ENCODE measurements at places on chromosomes 1 and 21.

DNA sequence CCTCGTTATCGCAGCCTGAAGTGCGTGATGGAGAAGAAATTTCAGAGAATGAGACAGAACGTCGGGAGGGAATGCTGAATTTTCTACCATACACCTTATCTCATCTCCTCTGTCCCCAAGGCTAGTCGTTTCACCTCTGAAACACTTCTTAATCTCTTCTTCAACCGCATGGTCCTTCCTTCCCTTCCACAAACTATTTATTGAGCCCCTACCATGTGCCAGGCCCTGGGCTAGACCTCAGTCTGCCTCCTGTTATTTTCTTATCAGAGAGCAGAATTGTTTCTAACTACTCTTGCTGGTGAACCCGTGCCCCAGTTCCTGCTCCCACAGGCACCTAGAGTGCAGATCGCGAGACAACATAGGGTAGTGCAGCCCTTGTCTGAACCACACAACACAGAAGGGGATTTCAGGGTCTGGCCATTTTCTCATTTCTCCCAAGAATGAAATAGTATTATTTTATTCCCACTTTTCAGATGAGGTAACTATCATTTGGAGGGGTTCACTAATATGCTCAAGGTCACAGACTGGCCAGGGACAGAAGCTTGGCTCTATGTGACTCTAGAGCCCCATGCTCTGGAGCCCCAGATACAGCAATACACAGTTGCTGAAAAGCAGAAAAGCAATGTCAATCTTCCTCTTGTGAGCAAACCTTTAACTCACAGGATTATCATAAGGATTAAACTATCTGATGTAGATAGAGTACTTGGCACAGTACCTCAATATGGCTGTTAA is 598 bp upstream of the ADIPOR1 start:
- DNase-seq = no peak

DNA sequence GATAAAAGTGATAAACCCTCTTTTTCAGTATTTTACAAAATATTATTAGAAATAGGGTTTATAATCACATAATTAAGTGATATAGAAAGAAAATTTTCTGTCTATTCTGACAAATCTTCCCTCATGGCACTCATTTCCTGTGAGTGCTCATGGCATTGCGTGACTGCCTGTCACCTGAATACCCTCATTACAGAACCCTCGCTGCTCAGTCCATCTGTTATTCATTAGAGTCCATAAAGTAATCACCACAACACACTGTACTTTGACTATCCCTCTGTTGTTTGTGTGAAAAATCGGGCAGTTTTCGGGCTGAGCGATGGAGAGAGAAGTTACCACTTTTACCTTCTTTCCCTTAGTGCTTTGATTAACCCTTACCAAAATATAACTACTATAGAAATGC is 100.4 kb upstream of the BRINP3 start:
- no peak for DNase-seq

- DNase-seq = no peak
These were observed 75.0 kb upstream of the COX20 start for GRCh38 chr1:244760471-244760870.

DNA sequence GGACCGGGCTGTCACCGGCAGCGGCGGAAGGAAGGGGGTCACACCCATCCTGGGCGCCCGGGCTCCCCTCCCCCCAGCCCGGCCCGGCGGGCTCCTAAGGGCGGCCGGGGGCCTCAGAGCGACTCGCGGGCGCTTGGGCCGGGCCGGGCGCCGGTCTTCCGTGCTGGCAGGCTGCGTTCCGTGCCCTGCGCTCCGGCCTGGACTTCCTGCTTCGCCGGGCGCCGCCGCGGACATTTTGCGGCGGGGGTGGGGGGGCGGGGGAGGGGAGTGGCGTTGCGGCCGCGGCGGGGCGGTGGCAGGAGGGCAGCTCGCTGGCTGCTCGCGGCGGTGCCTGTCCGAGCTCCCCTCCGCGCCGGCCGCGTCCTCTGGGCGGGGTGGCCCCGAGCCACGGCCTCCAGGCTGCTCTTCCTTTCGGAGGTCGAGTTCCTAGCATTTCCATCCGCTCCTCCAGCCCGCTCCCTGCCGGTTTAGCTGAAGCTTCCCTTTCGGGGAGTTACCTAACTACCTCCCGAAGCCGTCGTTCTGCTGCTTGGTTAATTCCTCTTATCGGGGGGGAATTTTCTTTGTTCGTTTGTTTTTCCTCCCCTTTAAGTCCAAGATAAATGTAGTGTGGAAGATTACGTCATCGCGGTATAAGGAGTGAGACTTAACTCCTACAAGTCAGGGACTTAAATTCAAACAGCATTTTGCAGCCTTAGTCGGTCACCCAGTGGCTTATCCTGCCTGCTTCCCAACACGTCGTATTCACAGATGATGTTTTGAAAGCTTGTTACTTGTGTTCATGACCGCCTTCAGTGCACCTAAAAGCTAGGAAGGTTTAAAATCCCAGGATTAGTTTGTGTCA is 730 bp downstream of the CDC42 start:
- peak; percentile 75 for DNase-seq

DNA sequence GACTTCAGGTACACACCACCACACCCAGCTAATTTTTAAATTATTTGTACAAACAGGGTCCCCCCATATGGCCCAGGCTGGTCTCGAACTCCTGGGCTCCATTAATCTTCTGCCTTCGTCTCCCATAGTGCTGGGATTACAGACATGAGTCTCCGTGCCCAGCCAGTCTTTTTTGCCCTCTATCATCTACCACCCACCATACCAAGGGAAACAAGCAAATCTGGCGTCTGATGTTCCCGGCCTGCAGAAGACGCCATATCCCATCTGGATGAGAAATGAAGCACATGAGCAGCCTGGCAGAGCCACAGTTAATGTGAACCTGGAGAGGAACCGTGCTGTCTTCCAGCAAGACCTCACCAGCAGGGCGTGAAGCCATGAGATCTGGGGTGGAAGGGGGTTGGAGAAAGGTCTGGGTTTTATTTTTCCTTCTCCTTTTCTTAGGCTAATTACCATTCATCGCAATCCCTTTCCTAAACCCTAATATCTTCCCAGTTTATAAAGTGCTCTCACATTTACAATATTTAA is 1.8 kb upstream of the PRELP start:
- no peak for DNase-seq

- no peak for DNase-seq
These were observed 112.4 kb downstream of the DAB1 start for GRCh38 chr1:57311411-57311810.

GRCh38 chr1:77929806-77930205 is 41.4 kb downstream of the NEXN start:
- DNase-seq = no peak

GRCh38 chr1:231407547-231408396 is 14.3 kb downstream of the EGLN1 start:
- DNase-seq = peak; percentile 58

DNA sequence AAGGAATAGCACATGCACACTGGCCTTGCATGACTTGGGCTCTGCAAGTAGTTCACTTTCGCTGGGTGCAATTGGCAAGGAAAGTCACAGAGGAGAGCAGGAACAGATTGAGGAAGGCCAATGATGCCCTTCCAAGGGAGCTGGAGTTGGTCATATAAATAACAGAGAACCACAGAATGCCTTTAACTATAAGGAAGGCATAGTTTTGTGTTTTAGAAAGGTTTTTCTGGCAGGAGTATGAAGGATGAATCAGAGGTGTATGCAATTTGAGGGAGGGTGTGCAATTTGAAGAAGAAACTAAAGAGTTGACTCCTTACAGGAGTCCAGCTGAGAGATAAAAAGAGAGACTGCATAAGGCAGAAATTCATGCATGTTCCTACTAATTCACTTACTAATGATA is 112.1 kb downstream of the PHTF1 start:
- DNase-seq = peak; percentile 34

- no peak for DNase-seq
These were observed 114.9 kb upstream of the DPT start for GRCh38 chr1:168843950-168844349.

DNA sequence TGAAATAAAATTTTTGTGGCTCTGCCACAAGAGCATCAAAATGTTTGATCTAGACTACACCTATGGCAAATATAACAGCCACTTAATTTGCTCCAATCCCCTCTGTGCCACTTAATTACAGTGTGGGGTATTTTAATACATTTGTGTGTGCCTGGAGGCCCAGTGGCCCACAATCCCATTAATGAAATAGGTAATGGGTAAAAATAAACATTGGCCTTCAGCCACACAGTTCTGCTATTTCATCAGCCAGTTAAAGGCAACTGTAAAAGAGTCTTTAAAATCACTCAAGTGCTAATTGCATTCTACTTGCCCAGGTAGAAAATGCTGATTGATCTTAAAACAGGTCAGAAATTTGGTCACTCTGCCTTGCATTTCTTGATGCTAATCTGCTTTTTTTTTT is 151.6 kb upstream of the UBE2U start:
- no peak for DNase-seq

DNA sequence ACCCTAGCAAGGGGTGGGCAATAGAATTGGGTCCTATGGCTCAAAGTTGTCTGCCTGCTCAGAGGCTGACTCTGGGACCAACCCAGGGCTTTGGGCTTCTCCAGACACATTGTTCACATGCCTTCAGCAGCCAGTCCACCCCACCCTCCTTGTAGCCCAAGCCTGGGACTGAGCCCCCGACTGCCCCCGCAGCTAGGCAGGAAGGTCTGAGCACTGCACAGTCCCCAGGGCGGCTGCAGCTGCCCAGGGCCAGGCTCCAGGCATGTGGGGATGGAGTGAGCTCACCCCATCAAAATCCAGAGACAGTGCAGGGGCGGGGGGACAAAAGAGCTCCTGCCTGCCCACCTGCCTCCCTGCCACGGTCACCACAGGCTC is 35.6 kb downstream of the HSPG2 start:
- DNase-seq = peak; percentile 76

DNA sequence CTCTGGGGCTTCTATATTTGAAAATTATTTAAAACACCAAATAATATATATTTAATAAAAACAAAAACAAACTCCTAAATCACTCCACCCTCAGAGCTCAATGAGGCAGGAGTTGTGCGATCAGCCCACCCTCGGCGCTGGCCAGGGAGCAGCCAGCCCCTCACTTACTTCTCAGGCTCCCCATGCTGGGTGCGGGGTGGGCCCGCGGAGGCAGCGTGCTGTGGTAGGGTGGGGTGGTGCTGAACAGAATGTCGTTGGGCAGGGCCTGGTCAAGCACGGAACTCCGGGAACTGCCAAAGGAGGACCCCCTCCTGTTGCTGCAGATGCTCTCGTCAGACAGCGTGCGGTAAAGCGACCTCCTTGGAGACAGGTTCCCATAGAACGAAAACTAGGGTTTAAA is 204.5 kb downstream of the SIPA1L2 start:
- no peak for DNase-seq

DNA sequence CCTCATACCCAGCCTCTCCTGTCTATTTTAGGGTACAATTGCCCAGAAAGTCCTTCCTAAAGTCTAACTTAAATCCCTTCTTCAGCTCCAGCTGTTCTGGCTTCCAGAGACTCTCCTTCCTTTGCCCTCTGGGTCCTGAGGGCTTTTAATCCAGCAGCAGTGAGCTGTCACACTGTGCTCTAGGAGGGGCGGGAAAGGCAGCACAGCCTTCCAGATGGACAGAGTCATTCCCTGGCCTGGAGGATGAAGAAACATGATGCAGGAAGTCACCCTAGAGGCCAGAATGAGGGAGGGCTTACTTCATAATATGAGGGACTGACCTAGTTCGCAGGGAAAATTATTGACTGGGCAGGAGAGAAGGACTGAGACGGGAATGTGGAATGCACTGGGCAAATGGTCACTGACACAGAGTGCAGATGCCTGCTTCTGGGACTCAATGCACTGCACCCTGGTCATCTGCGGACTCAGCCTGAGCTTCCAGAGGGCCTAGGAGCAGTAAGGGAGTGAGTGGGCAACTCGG is 1.3 kb downstream of the SH2D2A start:
- DNase-seq = peak; percentile 89

DNA sequence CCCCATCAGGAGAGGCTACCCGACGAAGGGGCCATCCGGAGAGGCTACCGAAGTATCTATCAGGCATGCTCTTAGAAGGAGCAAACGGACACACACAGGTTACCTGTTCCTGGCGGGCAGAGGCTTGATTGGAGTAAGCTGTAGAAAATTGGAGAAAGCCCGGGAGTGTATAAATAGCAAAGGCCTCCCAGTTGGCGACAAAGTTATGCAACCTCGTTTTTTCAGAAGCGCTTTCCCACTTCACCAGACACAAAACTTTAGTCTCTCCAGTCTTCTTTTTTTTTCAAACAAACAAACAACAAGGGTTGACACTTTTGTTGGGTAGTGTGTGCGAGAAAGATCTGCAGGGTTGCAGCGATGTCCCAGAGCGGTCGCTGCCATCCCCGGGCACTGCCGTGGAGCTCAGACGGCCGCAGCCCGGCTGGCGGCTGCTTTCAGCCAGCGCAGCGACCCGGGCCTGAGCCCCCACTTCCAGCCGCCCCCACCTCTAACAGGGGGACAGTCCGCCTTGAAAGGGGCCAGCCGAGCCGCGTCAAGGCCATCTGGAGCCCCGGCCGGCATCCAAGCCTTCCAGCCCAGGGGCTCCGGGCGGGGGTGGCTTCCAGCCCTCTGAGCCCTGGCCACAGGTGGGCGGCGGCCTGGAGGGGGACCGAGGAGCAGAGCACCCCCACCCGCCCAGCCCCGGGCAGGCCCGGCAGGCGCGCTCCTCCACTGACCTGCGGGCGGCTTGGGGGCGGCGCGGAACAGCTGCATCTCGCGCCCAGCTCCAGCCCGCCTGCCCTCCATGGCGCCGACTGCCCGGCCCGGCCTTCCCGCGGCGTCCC is 616 bp downstream of the MCOLN3 start:
- peak; percentile 8 for DNase-seq

DNA sequence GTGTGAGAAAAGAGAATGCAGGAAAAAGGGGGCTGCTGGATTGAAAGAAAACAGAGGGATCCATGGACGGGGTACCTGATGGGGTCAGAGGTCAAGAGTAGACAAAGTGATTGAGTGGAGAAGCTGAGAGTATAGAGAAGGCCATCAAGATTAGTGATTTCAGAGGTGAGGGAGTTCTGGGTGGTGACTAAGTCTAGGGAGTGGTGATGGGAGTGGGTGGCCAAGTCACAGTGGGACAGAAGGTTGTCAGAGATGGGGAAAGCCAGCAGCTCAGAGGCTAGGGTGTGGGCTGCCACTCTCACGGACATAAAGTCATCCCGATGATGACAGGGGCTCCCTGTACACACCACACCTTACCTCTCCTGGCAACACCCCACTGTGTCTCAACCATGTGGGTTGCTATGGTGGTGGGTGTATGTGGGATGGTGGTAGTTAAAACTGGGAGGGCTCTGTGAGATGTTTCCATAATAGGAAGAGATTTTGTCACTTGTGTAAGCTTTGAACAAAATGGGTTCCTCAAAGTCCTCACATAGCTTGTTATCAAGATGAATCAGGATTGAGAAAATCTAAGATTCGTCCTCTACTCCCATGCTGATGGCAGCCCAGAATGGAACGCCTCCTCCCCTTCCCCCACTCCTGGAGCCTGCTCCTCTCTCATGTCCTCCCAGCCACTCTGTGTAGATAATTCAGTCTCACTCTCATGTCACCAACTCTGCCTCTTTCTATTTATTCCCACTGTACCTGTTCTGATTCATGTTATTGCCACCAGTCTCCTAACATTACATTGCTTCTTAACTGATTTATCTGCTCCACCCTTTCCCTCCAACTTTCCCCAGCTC is 20.3 kb upstream of the CSF1 start:
- DNase-seq = no peak

DNA sequence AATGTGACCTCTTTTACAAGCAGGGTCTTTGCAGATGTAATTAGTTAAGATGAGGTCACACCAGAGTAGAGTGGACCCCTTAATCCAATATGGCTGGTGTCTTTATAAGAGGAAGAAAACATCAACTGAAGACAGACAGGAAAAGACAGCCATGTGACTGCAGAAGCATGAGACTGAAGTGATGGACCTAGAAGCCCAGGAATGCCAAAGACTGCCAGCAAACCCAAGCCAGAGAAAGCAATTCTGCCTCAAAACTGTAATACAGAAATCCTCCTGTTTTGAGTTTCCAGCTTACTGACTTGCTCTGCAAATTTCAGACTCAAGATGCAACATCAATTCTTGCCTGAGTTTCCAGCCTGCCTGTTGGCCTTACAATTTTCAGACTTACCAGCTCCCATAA is 17.3 kb downstream of the ENAH start:
- peak; percentile 57 for DNase-seq

All from EH (cell line).